GM12864 (cell line): ENCODE measurements at places on chromosomes 2 and 18.

GRCh38 chr2:10439185-10439879 is 8.8 kb downstream of the ODC1 start:
- DNase-seq = no peak

DNA sequence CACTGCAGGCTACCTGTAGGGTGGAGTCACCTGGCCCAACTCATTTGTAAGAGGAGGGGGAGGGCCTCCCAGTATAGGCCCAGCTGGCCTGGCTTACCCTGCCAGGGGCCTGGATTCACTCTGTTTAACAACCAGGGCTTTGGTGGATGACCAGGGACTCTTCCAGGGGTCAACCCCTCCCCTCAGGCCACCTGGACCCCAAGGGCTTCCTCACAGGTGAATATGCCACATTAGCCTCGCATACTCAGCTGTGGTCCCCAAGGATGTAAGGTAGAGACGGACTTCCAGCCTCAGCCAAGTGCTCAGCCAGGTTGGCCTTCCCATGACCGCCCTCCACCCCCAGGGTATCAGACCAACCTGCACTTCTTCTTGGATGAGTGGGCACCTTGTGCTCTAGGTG is 8.8 kb upstream of the SH3RF3 start:
- DNase-seq = no peak

- no peak for DNase-seq
These were observed 298.3 kb downstream of the TDRD15 start for GRCh38 chr2:21422050-21422449.

GRCh38 chr2:60234274-60234986 is 319.0 kb downstream of the BCL11A start:
- DNase-seq = no peak

DNA sequence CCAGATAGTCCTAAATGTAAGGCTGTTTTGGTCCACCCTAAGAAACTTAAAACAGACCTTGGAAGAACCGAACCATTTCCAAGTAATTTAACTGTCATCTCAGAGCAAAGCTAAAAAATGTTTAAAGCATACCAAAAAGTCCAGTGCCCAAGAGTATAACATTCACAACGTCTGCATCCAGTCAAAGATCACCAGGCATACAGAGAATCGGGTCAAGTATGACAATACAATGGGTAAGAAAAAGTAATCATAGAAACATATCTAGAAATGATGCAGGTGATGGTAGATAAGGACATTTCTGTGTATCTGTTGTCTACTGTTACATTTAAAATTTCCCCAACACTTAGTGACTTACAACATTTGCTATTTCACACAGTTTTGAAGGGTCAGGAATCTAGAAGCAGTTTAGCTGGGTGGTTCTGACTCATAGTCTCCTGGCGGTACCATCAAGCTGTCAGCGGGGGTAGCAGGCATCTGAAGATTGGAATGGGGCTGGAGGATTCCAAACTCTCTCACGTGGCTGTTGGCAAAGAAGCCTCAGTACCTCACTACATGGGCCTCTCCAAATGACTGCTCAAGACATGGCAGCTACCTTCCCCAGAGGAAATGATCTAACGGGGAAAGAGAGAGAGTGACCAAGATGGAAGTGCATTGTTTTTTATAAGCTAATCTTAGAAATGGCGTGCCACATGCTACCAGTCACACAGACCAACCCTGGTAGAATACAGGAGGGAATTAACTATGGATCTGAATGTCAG is 36.6 kb upstream of the DYNC2LI1 start:
- DNase-seq = no peak

- DNase-seq = no peak
These were observed 564 bp downstream of the DPYSL5 start for GRCh38 chr2:26848336-26849055.

GRCh38 chr2:166042768-166043390 is 84.9 kb downstream of the SCN1A start:
- no peak for DNase-seq

- no peak for DNase-seq
These were observed 1932.0 kb downstream of the SUCLG1 start for GRCh38 chr2:82527124-82527523.

- DNase-seq = no peak
These were observed 20.5 kb downstream of the ANKRD62 start for GRCh38 chr18:12113999-12114646.

DNA sequence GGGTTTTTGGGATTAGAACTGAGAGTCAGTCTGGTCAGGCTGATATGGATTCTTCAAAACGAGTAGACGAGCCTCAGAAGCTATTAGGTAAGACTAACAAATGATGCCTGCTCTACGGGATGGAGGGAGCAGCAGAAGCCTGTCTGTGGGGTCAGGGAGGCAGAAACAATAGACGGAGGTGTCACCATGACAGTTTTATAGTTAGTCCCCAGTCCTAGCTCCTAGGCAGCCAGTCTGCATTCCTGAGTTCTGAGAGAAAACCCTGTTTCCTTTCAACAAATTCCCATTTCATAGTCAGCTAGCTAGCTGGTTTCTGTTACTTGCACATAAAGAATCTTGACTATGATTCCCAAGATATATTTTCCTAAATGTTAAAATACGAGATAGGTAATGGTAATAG is 542.1 kb downstream of the PID1 start:
- no peak for DNase-seq

DNA sequence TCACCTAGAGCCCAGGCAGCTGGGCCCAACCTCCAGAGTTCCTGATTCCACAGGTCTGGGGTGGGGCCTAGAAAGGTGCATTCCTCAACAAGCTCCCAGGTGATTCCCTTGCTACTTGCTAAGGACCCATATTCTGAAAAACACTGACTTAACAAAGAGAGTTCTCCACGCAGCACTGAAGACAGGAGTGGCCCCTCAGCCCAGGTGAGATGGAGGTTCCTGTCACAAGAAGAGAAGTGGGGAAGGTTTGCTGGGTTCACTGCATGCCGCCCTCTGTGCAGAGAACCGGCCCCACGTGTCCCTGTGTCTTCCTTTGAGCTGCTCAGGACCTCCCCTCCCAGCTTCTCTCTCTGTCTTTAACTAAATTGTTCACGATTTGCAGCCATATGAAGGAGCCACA is 201.4 kb upstream of the DDX18 start:
- DNase-seq = no peak

DNA sequence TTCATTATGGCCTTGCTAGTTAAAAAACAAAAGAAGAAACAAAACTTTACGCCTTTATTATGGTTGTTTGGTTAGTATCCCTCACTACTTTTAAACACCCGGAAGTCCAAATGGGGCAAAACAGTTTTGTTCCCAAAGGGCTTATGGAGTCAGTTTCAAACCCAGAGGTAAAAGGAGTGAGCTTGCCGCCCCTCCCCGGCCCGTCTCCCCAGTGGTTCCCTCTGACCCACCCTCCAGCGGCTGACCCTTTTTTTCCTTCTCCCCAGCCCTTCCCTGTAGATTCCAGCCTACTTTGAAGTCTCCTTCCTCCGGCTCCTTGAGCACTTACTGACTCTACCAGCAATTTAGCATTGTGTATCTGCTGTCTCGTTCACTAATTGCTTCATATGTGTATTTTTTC is 209.2 kb downstream of the ICOS start:
- DNase-seq = no peak

GRCh38 chr2:165443511-165443910 is 26.0 kb upstream of the CSRNP3 start:
- no peak for DNase-seq

- DNase-seq = no peak
These were observed 269.6 kb downstream of the ARHGAP15 start for GRCh38 chr2:143398781-143399180.

DNA sequence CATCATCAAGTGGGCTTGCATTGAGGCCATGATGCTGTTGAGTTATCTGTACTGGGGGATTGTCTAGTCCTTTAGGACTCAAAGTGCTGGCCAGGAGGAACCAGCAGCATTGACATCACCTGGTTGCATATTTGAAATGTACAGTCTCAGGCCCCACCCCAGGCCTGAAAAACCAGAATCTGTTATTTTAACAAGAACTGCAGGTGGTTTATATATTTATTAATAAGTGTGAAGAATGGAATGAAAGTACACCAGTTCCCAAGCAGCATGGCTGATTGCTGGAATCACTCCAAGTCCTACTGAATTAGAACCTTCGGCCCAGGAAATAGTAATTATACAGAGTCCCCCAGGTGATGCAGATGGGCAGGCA is 2.8 kb downstream of the IL1F10 start:
- DNase-seq = no peak

GRCh38 chr2:17133052-17133671 is 385.1 kb downstream of the RAD51AP2 start:
- DNase-seq = no peak
